ENCODE measurements at places on chromosomes 1 and 21. TPM values are rescaled to one million over a fixed set of nuclear protein-coding genes. Genes with fewer than 3 reads are reported as not detected.

OR4F29 gene
- total RNA-seq = not detected

MX1 gene
- 26.6 TPM for total RNA-seq

RNF186 gene
- total RNA-seq = 1.4 TPM

CCDC190 gene
- total RNA-seq = not detected

TIE1 gene
- 1.2 TPM for total RNA-seq

SKI gene
- total RNA-seq = 21.9 TPM

METTL13 gene
- total RNA-seq = 18.9 TPM

RUNX3 gene
- total RNA-seq = 0.13 TPM

NCAM2 gene
- 14.4 TPM for total RNA-seq

GRCh38 chr1:173213665-173214064, 6.5 kb upstream of the TNFSF4 start:
- no peak for DNase-seq

DNA sequence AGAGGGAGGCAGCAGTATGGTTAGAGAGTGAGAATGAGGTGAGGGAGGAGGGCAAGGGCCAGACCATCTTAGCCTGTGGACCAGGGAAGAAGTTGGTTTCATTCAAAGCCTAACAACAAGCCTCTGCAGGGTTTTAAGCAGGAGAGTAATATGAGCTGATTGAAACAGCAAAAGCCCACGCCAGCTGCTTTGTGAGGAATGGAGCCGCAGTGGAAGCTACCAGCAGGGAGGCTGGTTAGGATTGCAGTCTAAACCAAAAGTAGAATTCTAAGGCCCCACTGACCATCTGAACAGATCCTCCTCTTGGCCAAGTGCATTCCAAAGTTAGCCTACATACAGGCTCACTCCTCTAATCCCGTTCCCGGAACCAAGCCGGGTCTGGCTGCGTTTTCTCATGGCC, 44.8 kb downstream of the OLFML3 start:
- DNase-seq = peak; percentile 43

DNA sequence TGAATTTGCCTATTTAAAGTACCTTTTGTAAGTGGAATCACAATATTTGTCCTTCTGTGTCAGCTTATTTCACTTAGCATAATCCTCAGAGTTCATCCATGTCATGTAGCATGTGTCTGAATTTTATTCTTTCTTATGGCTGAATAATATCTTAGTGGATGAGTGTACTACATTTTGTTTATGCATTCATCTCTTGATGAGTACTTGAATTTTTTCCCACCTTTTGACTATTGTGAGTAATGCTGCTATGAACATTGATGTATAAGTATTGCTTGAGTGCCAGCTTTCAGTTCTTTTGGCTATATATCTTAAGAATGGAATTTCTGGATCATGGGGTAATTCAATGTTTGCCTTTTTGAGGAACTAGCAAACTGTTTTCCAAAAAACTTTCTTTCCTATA, 84.2 kb downstream of the TGFB2 start:
- DNase-seq = no peak

DNA sequence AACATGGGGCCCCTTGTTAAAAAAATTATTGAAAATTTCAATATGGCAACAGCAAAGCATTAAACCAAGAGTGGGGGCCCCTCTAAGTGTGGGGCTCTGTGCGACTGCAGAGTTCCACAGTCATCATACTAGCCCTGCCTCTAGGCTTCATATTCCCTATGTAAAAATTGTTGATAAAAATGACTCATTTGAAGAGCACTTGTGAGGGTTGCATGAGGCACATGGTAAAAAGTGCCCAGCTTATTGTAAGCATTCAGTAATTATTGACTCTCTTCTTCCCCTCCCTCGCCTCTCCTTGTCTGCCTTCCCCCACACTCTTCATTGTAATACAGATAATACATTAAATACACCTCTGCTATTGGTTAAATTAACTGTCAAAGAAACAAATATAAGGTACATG, 86.7 kb upstream of the PTBP2 start:
- DNase-seq = no peak

DNA sequence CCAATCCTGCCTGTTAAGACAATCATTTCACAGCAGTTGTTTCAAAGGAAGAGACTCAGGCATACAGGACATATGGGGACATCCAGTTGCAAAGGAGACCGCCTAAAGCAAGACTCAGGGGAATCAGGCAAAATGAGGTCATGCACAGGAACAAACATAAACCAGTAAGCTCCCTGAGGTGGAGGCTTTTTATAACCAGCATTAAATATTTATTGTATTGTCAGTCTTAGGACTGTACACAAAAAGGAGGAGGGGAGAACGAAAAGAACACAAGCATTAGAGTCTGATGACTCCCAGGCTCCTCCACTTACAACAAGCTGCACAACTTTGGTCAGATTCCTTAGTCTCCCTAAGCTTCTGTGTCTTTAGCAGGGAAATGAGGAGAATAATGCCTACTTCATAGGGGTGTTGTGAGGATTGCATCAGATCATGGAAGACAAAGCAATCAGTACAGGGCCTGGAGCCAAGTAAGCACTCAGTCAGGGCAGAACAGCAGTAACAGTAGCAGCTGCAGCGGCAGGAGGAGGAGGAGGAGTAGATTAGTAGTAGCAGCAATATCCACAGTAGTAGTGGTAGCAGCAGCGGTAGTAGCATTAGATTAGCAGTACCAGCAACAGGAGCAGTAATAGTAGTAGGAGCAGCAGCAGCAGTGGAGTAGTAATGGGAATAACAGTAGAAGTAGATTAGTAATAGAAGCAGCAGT, 54.2 kb upstream of the SPATA6 start:
- peak; percentile 25 for DNase-seq

GRCh38 chr1:50237056-50237455, 128.3 kb downstream of the ELAVL4 start:
- no peak for DNase-seq

- no peak for DNase-seq
Measured at GRCh38 chr1:12179676-12180075, 12.9 kb downstream of the TNFRSF1B start.

GRCh38 chr1:214019499-214019898, 31.7 kb downstream of the PROX1 start:
- DNase-seq = no peak

DNA sequence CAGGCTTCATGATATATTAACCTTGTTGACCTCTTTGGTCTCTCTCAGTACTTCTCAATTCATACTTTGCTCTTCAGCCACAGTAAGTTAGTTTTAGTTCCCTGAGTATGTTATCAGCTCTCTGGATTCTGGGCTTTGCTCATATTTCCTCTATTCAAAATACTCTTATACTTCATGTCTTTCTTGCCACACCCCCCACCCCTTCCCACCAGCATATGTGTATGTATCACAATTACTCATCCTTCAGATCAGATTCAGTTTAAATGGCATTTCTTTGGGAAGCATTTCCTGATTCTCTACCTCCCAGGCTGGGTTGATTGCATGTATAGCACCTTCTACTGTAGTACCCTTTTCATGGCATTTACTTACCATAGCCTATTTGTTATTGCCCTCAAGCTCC, 28.3 kb downstream of the SLC30A7 start:
- no peak for DNase-seq

DNA sequence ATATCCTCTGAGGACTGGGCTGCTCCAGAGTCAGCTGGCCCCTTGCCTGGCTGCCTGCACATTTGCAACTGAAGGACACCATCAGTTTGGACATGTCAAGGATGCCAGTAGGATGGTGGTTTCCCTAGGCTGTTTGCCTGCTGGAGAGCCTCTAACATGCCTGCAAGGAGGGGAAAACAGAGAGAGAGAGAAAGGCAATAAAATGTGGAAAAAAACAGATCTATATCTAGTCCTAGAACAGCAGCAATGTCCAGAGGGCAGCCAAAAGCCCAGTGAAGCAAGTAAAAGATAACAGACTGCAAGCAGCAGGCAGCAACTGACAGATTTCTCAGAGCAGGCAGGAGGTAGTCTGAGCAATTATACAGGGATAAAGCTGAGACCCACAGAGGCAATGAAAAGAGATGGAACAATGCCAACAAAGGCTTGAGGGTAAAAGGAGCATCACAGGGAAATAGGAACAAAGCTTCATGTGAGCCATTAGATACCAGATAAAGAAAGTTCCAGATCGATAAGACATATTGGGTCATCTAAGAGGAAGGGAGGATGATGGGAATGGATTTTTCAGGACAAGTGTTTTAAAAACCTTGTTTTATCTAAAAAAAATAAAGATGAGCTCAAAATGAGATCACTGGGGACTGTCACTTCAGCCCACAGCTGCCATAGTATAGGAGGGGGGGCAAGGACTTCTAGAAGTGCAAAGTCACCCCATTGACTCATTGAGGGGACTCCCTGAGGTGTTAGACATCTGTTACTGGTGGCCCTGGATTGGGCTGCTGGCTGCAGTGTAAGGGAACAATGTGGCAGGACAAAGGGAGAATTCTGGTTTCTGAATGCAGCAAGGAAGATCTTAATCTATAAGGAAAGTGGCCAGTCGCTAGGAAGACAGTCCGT, 38.6 kb upstream of the GADD45A start:
- DNase-seq = peak; percentile 56

DNA sequence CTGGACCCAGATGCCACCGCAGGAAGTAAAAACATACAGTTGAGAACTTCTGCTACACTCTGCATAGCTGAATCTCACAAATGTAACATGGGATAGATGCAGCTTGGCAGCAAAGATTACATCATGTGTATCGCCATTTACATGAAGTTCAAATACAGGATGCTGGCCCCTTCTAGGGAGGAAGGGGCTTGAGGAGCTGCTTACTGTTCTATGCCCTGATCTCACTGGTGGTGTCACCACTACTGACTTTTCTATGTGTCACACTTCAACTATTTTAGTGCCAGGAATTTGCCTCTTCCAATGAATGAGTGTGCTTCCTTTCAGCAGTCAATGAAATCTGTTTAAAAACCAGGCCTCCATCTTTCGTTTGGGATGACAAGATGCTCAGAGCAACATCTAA, 31.1 kb downstream of the MRAP start:
- DNase-seq = no peak

DNA sequence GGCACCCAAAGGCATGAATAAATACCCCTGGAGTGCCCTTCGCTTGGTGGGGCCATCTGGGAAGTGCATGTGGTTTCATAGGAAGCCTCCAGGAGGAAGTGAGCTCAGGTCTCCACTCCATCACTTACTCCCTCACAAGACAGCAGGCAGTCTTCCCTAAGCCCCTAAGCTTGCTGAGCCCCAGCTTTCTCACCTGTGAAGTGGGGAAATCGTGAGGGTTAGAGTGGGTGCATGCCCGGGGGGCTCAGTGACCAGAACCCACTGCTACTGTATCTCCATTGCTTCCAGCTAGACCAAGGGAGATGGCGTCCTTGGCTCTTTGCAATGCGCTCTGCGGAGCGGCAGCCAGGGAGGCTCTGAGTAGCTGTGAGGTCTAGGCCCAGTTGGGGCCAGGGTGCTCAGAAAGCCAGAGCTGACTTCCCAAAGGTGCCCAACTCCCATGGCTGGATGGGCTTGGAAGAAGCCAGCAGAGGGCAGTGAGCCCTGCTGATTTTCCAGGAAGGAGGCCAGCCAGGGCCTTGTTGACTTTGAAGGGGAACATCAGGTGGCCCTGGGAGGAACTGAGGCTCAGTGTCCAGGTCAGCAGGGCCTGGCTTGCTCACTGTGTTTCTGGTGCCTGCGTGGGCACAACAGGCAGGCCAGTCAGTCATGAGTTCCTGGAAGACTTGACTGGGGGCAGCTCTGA, 27.3 kb downstream of the CDCP2 start:
- DNase-seq = peak; percentile 60

DNA sequence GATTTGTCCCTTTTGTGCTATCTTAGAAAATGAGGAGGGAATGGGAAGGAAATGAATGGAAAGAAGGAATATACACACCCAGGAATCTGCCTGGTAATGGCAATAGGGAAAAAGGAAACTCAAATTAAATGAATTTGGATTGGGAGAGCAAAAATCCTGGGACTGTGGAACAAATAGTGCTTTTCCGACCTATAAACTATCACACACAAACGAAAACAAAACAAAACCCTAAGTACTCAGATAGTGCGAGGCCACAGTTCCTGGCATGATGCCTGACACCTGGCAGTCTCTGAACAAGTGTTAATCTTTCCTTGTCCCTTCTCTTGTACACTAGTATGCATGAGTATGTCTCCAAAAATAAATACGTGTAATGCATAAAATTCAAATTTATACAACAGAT, 319.8 kb upstream of the SPAG17 start:
- DNase-seq = no peak

- no peak for DNase-seq
Measured at GRCh38 chr1:41802532-41803501, 115.9 kb downstream of the HIVEP3 start.

DNA sequence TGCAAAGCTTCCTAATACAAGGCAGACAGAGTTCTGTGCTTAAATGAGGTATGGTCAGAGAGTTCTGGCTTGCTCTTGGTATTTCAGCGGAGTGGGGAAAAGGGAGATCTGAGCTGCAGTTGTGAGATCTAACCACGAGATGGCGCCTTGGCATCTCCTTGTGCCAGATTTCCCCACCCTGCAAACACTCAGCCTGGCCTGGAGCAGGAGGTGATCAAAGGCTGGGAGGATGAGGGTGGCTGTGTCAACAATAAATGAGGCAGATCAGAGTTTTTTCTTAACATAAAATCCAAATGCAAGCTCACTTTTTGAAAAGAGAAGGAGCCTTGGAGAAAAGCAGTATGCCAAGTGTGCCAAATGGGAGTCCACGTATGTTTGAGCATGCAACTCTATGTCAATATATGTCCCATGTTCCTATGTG, 4.1 kb upstream of the TFAP2E start:
- peak; percentile 81 for DNase-seq

GRCh38 chr1:34140011-34140676, 24.9 kb downstream of the CSMD2 start:
- no peak for DNase-seq

DNA sequence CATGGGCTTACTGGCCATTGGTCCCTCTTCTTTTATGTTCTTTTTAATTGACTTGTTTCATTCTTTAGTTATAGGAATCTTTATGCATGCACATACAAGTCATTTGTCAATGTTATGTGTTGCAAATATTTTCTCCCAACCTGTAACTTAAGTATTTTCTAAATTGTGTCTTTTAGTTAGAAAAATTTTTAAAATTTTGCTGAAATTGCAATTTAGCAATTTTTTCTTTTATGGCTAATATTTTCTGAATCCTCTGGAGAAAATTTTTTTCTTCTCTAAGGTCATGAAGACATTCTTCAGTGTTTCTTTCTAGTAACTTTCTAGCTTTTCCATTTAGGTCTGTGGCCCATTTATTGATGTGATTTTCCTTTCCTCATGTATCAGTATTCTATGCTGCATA, 48.9 kb upstream of the TENT5C start:
- no peak for DNase-seq

- no peak for DNase-seq
Measured at GRCh38 chr1:68322837-68323687, 90.7 kb upstream of the WLS start.

- DNase-seq = peak; percentile 0
Measured at GRCh38 chr1:227996187-227996950, 10.4 kb upstream of the WNT3A start.

GRCh38 chr1:231929311-231929710, 302.7 kb downstream of the DISC1 start:
- DNase-seq = peak; percentile 29

DNA sequence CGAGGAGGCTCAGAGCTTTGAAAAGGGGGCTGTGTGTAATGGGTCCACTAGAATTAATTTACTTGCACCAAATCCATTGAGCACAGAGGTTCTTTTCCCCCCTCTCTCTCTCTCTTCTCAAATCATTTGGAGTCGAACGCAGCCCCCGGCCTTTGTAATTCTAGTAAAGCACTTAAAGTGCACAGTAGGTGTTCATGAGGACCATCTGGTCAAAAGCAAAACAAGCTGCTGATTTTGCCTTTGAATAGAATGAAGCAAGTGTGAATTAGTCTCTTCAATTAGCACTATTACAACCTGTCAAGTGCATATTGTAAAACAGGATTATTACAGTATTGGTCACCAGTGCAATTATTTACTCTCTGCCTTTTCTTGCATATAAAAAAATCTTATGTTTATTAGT, 259.9 kb downstream of the FAF1 start:
- no peak for DNase-seq

Measured in hepatocyte (in vitro differentiated cells).